ENCODE measurements at places on chromosomes 7 and 10.

DNA sequence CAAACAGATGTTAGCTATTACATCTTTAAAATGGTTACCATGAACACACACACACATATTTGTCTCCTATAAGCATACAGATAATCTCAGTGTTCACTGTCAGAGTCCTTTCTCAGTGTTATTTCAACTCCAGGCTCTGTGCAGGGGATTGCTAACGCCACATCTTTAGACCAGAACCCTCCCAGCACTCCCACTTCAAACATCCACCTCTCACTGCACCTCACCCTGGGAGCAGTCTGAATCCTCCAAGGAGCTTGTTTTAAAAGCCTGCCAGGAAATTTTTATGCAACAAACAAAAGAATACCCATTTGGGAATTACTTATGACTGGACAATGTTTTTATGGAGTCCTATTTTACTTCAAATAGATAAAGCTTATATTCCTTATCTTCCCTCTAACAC is 107.4 kb downstream of the PARD3 start:
- DNase-seq: no peak
- no peak overlapping the region for H3K27ac ChIP-seq
- no peak overlapping the region for H3K4me3 ChIP-seq
- H3K36me3 ChIP-seq: no peaks in the 10 kb centered on the region
- H3K4me1 ChIP-seq: peaks cover 3% of the 10 kb centered on the region

DNA sequence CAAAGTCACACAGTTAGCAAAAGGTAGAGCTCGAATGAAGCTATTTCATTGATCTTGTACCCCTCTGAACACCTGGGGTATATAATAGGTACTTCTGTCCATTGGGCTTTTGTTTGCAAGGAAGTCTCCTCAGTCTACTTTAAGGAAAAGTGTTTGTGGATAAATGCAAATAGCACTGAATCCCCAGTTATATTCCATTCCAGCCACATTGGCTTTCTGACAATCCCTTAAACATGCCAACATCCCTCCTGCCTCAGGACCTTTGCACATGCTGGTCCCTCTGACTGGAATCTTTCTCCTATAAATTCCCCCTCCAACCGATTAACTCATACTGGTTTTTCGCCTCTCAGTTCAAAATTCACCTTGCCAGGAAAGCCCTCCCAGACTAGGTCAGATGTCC is 17.1 kb downstream of the DUSP5 start:
- H3K4me3 ChIP-seq: no peak overlapping the region
- H3K36me3 ChIP-seq: no peaks in the 10 kb centered on the region
- DNase-seq: no peak
- no peaks in the 10 kb centered on the region for H3K27me3 ChIP-seq

GRCh38 chr7:41029072-41029499 is 673.8 kb downstream of the INHBA start:
- DNase-seq: no peak
- H3K36me3 ChIP-seq: no peaks in the 10 kb centered on the region
- H3K4me1 ChIP-seq: no peaks in the 10 kb centered on the region
- no peak overlapping the region for H3K27ac ChIP-seq

DNA sequence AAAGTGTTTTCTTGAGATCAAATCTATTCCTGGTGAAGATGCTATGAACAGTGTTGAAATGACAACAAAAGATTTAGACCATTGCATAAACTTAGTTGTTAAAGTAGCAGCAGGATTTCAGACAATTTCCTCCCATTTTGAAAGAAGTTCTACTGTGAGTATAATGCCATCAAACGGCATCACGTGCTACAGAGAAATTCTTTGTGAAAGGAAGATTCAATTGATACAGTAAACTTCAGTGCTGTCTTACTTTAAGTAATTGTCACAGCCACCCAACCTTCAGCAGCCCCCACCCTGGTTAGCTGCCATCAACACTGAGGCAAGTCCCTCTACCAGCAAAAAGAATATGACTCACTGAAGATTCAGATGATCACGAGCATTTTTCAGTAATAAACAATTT is 115.2 kb downstream of the TES start:
- no peaks in the 10 kb centered on the region for H3K4me1 ChIP-seq
- DNase-seq: no peak
- no peak overlapping the region for H3K4me3 ChIP-seq
- H3K27me3 ChIP-seq: no peaks in the 10 kb centered on the region
- no peak overlapping the region for H3K27ac ChIP-seq
- H3K36me3 ChIP-seq: no peaks in the 10 kb centered on the region

GRCh38 chr10:44860811-44861736 is 50.1 kb upstream of the TMEM72 start:
- H3K4me1 ChIP-seq: peaks cover 20% of the 10 kb centered on the region
- no peak overlapping the region for H3K4me3 ChIP-seq
- H3K27me3 ChIP-seq: peaks cover 48% of the 10 kb centered on the region
- no peak for DNase-seq
- H3K36me3 ChIP-seq: no peaks in the 10 kb centered on the region

DNA sequence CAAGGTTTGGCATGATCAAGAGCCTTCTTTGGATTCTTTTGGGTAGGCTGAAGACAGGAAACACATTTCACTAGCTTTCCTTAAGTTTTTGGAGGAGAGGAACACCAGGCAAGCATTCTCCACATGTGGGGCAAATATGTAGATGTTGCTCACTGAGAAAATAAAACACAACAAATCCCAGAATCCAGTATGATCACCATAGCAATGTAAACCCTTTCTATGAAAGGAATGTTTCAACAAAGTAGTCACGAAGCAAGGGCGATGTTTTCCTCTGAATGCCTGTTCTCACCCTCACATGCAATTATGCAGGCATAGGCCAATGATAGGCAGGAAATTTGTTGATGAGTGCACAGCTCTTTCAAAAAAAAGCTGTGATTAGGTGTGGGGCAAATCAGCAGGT is 20.5 kb upstream of the CEP41 start:
- no peaks in the 10 kb centered on the region for H3K27me3 ChIP-seq
- no peak overlapping the region for H3K4me3 ChIP-seq
- no peaks in the 10 kb centered on the region for H3K36me3 ChIP-seq
- H3K27ac ChIP-seq: no peak overlapping the region
- no peaks in the 10 kb centered on the region for H3K4me1 ChIP-seq

DNA sequence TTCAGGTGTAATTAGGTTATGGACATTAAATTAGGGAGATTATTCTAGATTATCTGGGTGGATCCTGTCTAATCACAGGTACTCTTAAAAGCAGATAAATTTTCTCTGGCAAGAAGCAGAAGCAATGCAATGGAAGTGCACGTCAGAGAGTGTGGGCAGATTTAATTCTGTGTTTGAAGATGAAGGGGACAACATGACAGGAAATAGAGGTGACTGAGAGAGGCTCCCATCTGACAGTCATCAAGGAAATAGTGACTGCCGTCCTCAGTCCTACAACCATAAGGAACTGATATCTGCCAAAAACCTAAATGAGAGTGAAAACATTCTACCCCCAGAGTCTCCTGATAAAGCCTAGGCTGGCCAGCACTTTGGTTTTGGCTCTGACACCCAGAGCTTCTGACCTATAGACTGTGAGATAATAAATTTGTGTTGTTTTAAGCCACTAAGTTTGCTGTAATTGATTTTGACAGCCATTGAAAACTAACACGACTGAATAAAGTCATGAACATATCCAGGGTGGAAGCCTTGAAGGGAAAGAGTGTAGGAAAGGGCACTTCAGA is 30.5 kb upstream of the DDX50 start:
- peak overlapping the region; percentile 99 for H3K27ac ChIP-seq
- H3K4me3 ChIP-seq: peak overlapping the region; percentile 20
- H3K36me3 ChIP-seq: no peaks in the 10 kb centered on the region

- H3K4me3 ChIP-seq: no peak overlapping the region
- no peaks in the 10 kb centered on the region for H3K4me1 ChIP-seq
- DNase-seq: no peak
- no peaks in the 10 kb centered on the region for H3K36me3 ChIP-seq
- no peak overlapping the region for H3K27ac ChIP-seq
Measured at GRCh38 chr10:387909-388660, 252.8 kb downstream of the ZMYND11 start.

Measured in neural progenitor cell (in vitro differentiated cells).